NCI-H1092 (cell line): ENCODE measurements at places on chromosomes 6 and 20.

DNA sequence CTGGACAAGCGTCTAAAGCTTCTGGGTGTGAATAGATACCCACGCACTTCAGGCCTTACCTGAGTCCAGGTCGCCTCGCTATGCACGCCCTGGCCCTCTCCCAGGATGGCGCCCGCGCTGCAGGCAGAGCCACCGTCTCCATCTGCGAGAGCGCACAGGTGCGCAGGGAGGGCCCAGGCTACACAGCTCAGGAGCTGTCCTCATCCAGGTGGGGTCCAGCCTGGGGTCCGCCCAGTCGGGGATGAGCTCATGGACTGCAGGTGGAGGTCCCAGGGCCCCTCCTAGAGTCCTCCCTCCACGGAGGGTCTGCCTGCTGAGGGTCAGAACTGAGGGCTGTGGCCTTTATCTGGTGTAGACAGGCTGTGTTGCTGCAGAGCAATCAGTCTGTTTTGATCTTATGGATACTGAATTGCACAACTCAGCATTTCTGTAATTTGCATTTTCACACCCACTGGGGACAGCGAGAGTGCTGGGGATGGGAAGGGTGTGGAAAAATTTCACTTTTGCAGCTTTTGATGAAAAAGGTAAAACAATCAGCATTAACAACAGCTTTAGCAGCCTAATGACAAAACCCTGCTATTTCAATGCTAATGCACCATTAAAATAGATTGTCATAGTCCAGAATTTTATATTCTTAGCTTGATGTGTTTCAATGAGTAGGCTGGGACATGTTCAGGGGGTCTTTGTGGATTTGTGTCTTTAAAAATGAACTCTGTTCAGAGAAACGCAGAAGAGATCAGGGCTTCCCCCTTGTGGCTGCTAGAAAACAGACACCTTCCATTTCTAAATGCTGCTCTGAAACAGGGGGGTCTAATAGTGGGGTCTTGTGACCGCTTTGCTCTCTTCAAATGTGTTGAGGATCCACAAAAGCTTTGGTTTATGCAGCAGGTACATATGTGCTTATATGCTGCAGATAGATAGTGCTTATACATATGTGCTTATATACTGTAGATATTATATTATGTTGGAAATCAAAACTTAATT, 77.8 kb upstream of the PHACTR3 start:
- DNase-seq = no peak

- no peak for DNase-seq
These were observed 21.9 kb downstream of the SGK1 start for GRCh38 chr6:134295953-134296553.

DNA sequence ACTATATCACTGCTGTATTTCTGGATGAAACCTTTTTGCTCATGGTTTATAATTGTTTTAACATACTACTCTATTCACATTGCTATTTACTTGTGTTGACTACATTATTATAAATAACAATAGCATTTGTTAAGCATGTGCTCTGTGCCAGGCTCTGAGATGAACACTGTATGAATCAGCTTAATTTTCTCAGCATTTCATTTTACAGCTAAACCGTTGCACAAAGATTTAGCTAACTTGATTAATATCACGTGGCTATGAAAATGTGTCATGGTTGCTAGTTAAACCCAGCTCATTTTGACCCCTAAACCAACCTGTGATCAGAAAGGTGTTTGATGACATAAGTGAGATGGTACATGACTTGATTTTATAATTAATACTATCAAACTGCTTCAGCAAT, 77.5 kb downstream of the NCOA7 start:
- DNase-seq = no peak

GRCh38 chr6:49052901-49053300, 410.2 kb downstream of the MMUT start:
- DNase-seq = no peak

DNA sequence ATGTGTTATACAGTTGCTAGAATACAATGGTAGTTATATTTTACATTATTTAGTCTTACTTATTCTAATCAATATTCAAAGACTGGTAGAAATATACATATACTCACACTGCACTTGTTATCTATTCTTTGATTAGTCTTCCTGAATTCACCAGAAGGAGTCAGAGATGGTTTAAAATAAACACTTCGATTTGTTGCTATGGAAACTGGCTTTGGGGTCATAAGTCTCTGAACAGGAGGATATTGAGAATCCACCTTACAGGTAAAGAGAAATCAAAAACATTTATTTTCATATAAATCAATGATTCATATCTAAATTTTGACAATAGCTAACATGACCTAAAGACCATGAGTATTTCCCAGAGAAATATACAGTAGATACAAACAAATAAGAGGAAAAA, 41.6 kb downstream of the NUP153 start:
- no peak for DNase-seq
